ENCODE measurements at places on chromosomes 2 and 18.

- DNase-seq, result peak; percentile 69
Observed at GRCh38 chr2:109339519-109339966, 210.5 kb downstream of the SH3RF3 start.

- no peak for DNase-seq
Observed at GRCh38 chr2:72581560-72582181, 244.2 kb downstream of the EXOC6B start.

DNA sequence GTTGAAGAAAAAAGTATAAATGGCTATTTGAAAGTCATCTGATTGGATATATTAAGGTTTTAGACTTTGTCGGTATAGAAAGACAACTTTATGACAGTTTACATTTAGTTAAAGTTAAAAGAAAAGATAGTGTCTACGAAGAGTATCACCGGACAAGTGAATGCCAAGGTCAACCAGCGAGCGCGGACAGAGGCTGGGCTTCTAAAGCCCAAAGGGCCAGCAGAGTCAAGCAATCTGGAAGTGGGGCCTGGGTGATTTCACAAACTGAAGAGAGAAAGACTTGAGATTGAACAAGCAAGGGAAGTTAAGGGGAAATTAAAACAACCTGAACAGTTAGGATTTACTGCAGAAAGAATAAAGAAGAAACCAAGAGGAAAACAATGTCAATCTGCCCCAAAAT is 16.3 kb downstream of the ZNF521 start:
- no peak for DNase-seq

DNA sequence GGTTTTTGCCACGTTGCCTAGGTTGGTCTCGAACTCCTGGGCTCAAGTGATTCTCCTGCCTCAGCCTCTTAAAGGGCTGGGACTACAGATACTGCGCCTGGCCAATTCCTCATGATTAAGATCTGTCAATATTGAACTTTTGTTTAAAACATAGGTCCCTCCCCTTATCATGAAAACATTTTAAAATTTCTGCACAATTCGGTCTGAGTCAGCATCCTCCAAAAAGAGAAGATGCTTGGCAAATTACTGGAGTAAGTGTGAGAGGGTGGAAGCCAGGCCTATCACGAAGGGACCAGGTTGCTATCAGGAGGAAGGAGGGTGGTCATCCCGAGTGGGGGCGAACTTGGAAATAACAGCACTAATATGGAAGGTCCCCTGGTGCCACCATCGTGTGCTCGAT is 10.8 kb upstream of the CRYGA start:
- no peak for DNase-seq

DNA sequence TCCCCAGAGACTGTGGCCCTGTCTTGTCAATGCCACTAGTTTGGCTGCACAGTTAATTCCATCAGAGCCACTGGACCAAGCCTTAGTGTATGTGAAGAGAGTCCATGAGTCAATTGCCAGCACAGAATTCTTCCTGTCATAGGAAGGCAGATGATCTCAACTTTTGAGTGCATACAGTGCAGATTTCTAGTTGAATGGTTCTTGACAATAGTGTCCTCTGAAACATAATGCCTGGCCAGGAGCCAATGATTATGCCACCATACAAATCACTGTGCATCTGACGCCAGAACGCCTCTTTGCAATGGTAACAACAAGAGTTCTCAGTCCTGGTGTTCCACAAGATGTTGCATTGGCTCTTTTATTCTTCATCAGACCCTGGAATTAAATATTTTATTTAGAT is 7.1 kb downstream of the NEUROD1 start:
- no peak for DNase-seq

GRCh38 chr18:22752014-22752413 is 181.1 kb upstream of the RBBP8 start:
- no peak for DNase-seq

DNA sequence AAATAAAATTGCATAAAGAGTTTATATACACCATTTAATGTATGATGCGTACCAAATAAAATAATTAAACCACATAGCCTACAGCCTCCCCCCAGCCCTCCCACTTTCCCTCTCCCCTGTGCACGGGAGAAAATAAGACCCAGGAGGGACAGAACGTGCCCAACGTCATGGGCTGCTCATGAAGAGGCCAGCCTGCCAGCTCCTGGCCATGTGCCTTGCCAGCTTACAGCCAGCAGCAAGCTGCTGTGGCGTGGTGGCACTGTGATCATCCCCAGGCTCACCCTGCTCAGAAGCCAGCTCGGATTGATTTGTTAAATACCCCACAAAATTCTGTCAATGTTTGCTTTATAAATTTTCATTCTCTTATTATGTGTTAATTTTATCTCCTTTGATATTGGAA is 7.6 kb downstream of the GPR148 start:
- no peak for DNase-seq

DNA sequence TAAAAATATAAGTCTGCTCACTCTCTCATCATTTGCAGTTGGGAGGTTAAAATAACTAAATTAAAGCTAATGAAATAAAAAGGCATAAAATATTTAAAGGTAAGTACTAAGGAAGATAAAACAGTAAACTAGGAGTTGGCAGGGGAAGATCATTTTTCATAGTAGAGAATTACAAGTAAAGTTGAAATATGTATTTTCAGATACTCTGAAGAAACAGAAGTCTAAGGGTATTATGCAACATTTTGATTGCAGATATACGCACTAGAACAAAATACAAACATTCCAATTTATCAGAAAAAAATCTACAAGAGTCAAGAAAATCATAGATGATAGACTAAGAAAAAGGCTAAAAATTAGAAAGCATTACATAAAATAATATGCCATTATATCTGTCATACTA is 167.6 kb upstream of the CTAGE1 start:
- no peak for DNase-seq

- no peak for DNase-seq
Observed at GRCh38 chr2:154554046-154554445, 144.4 kb upstream of the KCNJ3 start.

- DNase-seq, result no peak
Observed at GRCh38 chr2:95372845-95373244, 29.7 kb upstream of the FAHD2A start.

DNA sequence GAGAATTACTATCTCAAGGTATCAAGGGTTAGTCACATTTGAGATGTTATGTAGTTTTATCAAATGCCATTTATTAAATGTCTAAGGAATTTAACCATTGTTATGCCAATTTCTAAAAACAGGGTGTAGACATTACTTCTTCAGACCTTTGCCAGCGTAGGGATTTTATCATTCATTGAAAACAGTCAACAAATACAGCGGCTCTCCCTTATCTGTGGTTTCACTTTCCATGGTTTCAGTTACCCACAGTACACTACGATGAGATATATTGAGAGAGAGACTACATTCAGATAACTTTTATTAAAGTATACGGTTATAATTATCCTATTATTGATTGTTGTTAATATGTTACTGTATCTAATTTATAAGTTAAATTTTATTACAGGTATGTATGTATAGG is 234.7 kb downstream of the TMX3 start:
- no peak for DNase-seq

- DNase-seq, result no peak
Observed at GRCh38 chr18:47149457-47150028, 757 bp downstream of the HDHD2 start.

GRCh38 chr2:220569112-220569897 is 941.9 kb downstream of the SLC4A3 start:
- DNase-seq, result no peak

DNA sequence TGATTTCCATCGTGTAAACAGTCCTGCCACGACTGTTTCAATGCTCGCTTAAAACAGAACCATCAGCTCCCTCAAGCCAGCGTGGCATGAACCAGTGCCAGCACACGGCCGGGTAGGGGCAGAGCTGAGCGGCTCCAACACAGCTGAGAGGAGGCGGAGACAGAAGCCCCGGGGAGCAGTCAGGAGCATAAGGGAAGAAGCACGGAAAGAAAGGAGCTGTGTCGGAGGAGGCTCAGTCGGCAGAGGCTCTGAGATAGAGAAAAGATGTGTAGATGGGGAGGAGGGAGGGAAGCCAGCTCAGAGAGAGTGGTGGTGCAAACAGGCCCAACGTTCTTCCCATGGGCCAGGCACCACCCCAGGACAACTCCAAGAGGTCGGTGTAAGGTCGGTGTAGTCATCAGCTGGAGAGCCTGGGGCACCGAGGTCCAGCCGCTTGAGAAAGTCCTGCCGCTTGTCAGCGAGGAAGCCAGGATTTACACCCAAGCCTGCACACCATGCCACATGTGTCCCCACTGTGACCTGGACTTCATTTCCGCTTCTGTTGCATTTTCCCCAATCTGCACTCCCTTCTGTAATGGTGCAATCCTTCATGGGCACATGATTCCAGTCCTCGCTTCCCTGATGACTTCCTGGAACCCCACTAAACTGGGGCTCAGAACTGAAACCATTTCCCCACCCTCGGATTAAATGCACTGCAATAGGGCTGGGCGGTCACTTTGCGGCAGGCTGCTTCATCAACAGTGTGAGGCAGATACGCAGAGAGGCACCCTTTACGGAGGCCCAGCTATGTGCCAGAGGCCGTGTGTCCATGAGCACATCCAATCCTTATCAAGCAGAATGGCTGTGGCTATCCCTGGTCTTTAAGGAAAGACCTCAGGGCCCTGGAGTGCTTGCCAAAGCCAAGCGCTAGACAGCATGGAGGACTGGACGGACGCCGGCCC is 43.5 kb downstream of the CYP27C1 start:
- DNase-seq, result peak; percentile 47

GRCh38 chr2:207956771-207957170 is 68.6 kb downstream of the PLEKHM3 start:
- DNase-seq, result no peak

- no peak for DNase-seq
Observed at GRCh38 chr2:16218161-16218560, 277.8 kb downstream of the MYCN start.

GRCh38 chr2:95709831-95710230 is 118.0 kb downstream of the TRIM43 start:
- DNase-seq, result no peak

GRCh38 chr2:42170619-42171395 is 1.7 kb downstream of the EML4 start:
- DNase-seq, result no peak

DNA sequence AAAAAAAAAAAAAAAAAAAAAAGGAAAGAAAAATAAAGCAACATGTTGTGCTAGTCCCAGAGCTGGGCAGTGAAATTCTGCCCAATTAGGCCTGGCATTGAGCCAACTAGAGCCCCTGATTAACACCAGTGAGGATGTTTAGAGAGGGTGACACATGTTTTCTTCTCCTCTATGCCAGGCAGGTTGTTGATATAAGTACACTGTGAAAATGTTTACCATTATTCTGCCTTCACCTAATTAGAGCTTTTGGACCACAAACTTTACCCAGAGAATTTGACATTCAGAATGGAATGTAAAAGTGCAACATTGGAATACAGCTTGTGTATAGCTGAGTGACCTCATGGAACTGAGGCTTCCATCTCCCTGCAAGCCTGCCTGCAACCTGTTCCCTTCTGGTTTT is 95.9 kb upstream of the MSH2 start:
- DNase-seq, result peak; percentile 28

- DNase-seq, result no peak
Observed at GRCh38 chr2:209459359-209459758, 35.5 kb downstream of the MAP2 start.

DNA sequence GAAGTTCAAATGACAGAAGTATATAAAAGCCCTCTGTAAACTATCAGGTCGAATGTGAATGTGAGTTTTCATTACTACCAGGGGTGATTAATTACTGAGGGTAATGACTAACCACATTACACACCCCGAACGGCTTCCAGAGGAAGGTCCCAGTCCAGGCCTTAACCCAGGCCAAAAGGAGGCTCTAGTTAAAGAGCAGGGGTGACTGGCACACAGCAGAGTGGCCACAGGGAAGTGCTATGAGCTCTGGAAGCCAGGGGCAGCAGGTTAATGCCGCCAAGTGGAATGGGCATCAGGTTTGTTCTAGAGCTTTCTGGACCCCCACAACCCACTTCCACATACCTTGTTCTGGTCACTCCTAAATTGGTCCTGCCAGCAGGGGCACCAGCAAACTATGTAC is 87.7 kb downstream of the BCL11A start:
- no peak for DNase-seq

GRCh38 chr2:162245781-162246180 is 2.5 kb upstream of the FAP start:
- DNase-seq, result peak; percentile 88
